ENCODE measurements at places on chromosomes 12 and 14.

GRCh38 chr12:124829008-124829707 is 34.5 kb downstream of the SCARB1 start:
- no peak for DNase-seq

DNA sequence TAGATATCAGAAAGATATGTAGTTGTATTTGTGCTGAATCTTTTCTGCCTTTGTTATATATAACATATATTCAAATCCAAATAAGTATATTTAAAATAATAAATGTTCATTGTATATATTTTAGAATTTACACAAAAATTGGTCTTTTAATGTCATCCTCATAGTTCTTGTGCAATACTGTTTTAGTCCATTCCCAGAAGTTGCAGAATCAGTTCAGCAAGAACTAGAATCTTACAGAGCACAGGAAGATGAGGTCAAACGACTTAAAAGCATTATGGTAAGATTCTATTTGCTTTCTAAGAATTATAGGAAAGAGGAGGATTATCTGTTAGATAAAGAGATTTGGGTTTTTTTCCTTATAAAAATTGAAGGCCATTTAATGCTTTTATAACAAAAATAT is 51.0 kb downstream of the SCFD1 start:
- DNase-seq: no peak

- no peak for DNase-seq
These were observed 65.4 kb upstream of the DDX11 start for GRCh38 chr12:31008241-31008761.

DNA sequence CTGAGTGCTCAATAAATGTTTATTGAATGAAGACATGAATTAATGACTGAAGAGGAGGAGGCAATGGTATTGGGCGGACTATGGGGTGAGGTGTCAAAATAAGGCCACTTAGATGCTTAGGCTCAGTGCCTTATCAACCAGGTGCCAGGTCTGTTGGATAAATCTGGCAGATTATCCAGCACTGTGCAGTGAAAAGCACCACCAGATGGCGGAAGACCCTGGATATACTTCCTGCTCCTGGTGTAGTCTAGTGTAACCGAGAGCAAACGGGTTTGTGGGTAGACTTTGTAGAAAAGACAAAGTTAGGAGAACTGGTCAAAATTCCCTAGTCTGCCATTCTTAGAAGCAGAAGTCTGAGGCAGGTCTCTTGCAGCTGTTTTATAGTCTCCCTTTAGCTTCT is 306.3 kb downstream of the ATP23 start:
- no peak for DNase-seq

GRCh38 chr14:99819514-99819913 is 26.3 kb downstream of the EML1 start:
- DNase-seq: no peak
